ENCODE measurements at places on chromosomes 2 and 18. TPM values are rescaled to one million over a fixed set of nuclear protein-coding genes. Genes with fewer than 3 reads are reported as not detected.

GRCh38 chr18:11578799-11579198 lies 30.6 kb upstream of the SLC35G4 start:
- H3K4me1 ChIP-seq: no peaks in the 10 kb centered on the region
- H3K4me3 ChIP-seq: no peak overlapping the region
- H3K36me3 ChIP-seq: no peaks in the 10 kb centered on the region
- peak overlapping the region; percentile 47 for H3K27ac ChIP-seq

GRCh38 chr18:69838620-69839411 lies 108.9 kb downstream of the CD226 start:
- no peak overlapping the region for H3K27ac ChIP-seq
- H3K36me3 ChIP-seq: no peaks in the 10 kb centered on the region
- H3K4me3 ChIP-seq: no peak overlapping the region
- no peak for DNase-seq

The SULT1C4 gene
- polyA plus RNA-seq: not detected

GRCh38 chr2:98372579-98372978 lies 26.3 kb downstream of the CNGA3 start:
- no peak for DNase-seq
- no peaks in the 10 kb centered on the region for H3K4me1 ChIP-seq
- H3K27me3 ChIP-seq: peaks cover 67% of the 10 kb centered on the region
- H3K36me3 ChIP-seq: peaks cover 4% of the 10 kb centered on the region
- H3K4me3 ChIP-seq: no peak overlapping the region
- no peak overlapping the region for H3K27ac ChIP-seq

- H3K27me3 ChIP-seq: peaks cover 23% of the 10 kb centered on the region
- H3K27ac ChIP-seq: no peak overlapping the region
- no peaks in the 10 kb centered on the region for H3K36me3 ChIP-seq
- DNase-seq: no peak
These were observed 85.9 kb downstream of the SKA1 start for GRCh38 chr18:50460716-50461115.

- no peak for DNase-seq
- peaks cover 24% of the 10 kb centered on the region for H3K4me1 ChIP-seq
- peaks cover 57% of the 10 kb centered on the region for H3K27me3 ChIP-seq
- no peaks in the 10 kb centered on the region for H3K36me3 ChIP-seq
- no peak overlapping the region for H3K27ac ChIP-seq
- no peak overlapping the region for H3K4me3 ChIP-seq
These were observed 27.0 kb upstream of the ZEB2 start for GRCh38 chr2:144546933-144547332.

- H3K27ac ChIP-seq: no peak overlapping the region
- H3K4me3 ChIP-seq: no peak overlapping the region
- H3K36me3 ChIP-seq: no peaks in the 10 kb centered on the region
- DNase-seq: no peak
- H3K27me3 ChIP-seq: no peaks in the 10 kb centered on the region
- H3K4me1 ChIP-seq: no peaks in the 10 kb centered on the region
These were observed 83.6 kb downstream of the TNS1 start for GRCh38 chr2:217919204-217919603.

DNA sequence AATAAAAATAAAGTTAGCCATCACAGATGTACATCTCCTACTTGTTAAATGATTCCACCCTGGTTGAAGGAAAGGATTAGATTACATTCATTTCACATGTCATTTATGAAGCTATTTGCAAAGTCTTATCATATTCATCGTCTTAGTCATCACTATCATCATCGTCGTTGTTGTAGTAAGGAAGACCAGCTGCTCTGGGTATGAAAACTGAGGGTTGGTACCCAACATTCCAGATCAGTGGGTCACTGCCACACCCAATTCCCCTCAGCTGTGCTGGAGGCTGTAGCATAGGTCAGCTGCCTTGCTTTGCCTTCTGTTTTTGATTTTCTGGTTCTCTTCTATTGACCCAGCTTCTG lies 20.9 kb upstream of the CCBE1 start:
- no peak overlapping the region for H3K4me3 ChIP-seq
- no peak for DNase-seq
- H3K27ac ChIP-seq: no peak overlapping the region
- no peaks in the 10 kb centered on the region for H3K36me3 ChIP-seq
- peaks cover 19% of the 10 kb centered on the region for H3K27me3 ChIP-seq

The SLC23A3 gene
- polyA plus RNA-seq: not detected

DNA sequence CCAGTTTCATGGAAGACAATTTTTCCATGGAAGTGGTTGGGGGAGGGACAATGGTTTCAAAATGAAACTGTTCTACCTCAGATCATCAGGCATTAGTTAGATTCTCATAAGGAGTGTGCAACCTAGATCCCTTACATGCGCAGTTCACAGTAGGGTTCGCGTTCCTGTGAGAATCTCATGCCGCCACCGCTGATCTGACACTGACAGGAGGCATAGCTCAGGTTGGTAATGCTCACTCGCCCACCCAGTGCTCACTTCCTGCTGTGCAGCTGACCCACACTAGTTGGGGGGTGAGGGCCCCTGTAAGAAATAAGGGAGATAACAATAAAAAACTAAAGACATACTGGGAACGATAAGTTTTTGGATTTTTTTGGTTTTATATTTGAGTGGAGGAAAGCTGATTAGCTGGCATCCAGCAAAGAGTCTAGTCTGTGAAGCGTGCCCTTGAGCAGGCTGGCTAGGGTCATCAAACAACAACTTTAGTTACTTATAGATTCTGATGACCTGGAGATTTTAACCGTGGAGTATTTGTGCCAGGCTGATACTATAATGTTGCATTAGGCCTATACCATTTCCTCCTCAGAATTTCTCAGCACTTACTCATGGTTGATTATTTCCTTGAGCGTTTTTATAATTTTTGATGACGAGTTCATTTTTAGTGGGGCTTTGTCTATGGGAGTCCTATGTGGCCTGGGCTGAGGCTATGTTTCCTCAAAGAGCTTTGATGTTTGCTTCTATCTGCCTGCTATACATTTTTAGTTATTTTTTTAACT lies 6.3 kb upstream of the MCFD2 start:
- peaks cover 43% of the 10 kb centered on the region for H3K4me1 ChIP-seq
- H3K4me3 ChIP-seq: no peak overlapping the region
- peak overlapping the region; percentile 85 for H3K27ac ChIP-seq
- no peaks in the 10 kb centered on the region for H3K27me3 ChIP-seq

The MAP3K19 gene
- not detected for polyA plus RNA-seq

The ECEL1 gene
- polyA plus RNA-seq: not detected

The TIMM21 gene
- polyA plus RNA-seq: 16.0 TPM

The PSD4 gene
- 21.7 TPM for polyA plus RNA-seq

The MC5R gene
- polyA plus RNA-seq: not detected

DNA sequence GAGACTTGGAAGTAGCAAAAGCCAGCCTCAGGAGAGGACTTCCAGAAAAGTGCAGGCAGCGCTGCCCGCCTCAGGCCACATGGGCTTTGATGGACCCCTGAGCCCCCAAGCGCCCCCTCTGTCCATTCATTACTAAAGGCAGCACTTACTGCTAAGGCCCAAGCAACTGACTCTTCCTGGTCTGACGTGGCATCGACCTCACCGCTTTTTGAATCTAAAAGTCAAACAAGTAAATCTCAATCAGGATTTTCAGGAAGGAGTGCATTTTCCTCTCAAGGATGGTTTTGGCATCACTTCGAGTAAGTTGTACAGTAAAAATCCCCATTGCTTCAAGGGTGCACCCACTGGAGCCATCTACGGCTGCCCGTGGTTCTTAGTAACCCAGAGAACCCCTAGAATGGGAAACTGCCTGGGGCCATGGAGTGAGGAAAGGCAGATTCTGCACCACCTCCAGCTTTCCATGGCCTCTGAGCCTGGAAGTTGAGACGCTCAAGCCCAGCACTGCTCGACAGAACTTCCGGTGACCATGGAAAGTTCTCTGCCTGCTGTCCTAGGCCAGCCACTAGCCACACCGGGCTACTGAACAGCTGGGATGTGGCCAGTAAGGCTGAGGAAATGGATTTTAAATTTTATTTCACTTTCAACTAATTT lies 7.0 kb downstream of the HJURP start:
- H3K27ac ChIP-seq: no peak overlapping the region
- H3K4me1 ChIP-seq: no peaks in the 10 kb centered on the region
- DNase-seq: no peak
- no peaks in the 10 kb centered on the region for H3K27me3 ChIP-seq

DNA sequence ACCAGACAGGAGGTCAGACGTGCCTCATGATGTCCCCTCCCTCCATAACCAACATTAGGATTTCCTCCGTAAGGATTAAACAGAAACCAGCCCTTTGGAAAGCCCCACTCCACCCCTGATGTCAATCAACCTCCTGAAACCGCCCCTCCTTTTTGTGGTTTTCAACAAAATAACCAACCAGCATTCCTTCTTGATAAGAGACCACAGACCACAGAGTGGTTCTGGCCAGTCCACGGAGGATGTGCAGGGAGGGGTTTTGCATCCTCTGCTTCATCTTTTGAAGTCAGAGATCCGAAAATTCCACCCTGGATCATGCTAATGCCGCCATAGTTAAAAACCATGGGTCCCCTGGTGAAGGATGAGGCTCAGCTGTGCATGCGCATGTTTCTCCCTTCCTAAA lies 180.0 kb upstream of the CCDC150 start:
- peaks cover 53% of the 10 kb centered on the region for H3K27me3 ChIP-seq
- peaks cover 8% of the 10 kb centered on the region for H3K36me3 ChIP-seq
- peaks cover 21% of the 10 kb centered on the region for H3K4me1 ChIP-seq
- DNase-seq: no peak
- H3K27ac ChIP-seq: no peak overlapping the region

- H3K36me3 ChIP-seq: peaks cover 33% of the 10 kb centered on the region
- no peak overlapping the region for H3K4me3 ChIP-seq
- H3K4me1 ChIP-seq: no peaks in the 10 kb centered on the region
- H3K27me3 ChIP-seq: no peaks in the 10 kb centered on the region
- no peak for DNase-seq
These were observed 58.1 kb downstream of the SPOPL start for GRCh38 chr2:138559641-138560040.

- no peaks in the 10 kb centered on the region for H3K4me1 ChIP-seq
- H3K4me3 ChIP-seq: no peak overlapping the region
- no peaks in the 10 kb centered on the region for H3K27me3 ChIP-seq
- peaks cover 10% of the 10 kb centered on the region for H3K36me3 ChIP-seq
- no peak overlapping the region for H3K27ac ChIP-seq
- DNase-seq: no peak
These were observed 159.5 kb upstream of the GYPC start for GRCh38 chr2:126496493-126496892.

DNA sequence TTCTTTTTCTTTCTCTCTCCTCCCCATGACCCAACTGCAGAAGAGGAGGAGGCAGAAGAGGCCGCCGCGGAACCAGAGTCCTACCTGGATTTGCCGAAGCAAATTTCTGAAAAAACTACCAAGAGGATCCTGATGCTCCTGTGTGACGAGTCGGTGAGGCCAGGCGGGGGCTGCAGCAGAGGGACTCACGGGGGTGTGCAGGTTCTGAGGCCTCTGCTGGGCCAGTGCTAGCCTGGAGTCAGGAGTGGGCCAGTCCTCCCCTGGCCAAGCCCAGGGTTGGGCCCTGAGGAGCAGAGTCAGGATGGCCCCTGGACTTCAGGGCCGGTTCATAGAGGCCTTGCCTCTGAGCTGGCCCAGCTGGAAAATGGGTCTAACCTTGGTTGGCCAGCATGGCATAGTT lies 29.3 kb downstream of the OTOF start:
- no peak overlapping the region for H3K4me3 ChIP-seq
- H3K27me3 ChIP-seq: peaks cover 15% of the 10 kb centered on the region
- H3K36me3 ChIP-seq: no peaks in the 10 kb centered on the region
- DNase-seq: no peak
- H3K27ac ChIP-seq: no peak overlapping the region

The SERPINB7 gene
- not detected for polyA plus RNA-seq

All from naive B cell (primary cell).